ENCODE measurements at places on chromosomes 1 and 21. TPM values are rescaled to one million over a fixed set of nuclear protein-coding genes. Genes with fewer than 3 reads are reported as not detected.

Gene KCNJ9
- polyA plus RNA-seq, result not detected

Gene CD101
- polyA plus RNA-seq, result 0.29 TPM

Gene SPRR1B
- not detected for polyA plus RNA-seq

Gene NAV1
- 1.1 TPM for polyA plus RNA-seq

Gene CRNN
- 0.22 TPM for polyA plus RNA-seq

Gene DCST1
- not detected for polyA plus RNA-seq

Gene GPR153
- 2.2 TPM for polyA plus RNA-seq

Gene BNIPL
- polyA plus RNA-seq, result 0.15 TPM

Gene NEGR1
- 0.12 TPM for polyA plus RNA-seq

Gene IL10
- 0.63 TPM for polyA plus RNA-seq

Gene KIRREL1
- polyA plus RNA-seq, result 0.82 TPM

Gene SIM2
- polyA plus RNA-seq, result 0.19 TPM

Gene DNASE2B
- not detected for polyA plus RNA-seq

Gene TNFRSF14
- 29.2 TPM for polyA plus RNA-seq

Gene ERICH3
- 0.05 TPM for polyA plus RNA-seq

Gene TSEN15
- polyA plus RNA-seq, result 9.1 TPM

Gene VANGL1
- 2.8 TPM for polyA plus RNA-seq

Gene BACE2
- 1.7 TPM for polyA plus RNA-seq

Gene AVPR1B
- not detected for polyA plus RNA-seq

Gene S100A2
- polyA plus RNA-seq, result 0.22 TPM

Gene SLC35E2B
- 11.1 TPM for polyA plus RNA-seq

Gene RHD
- polyA plus RNA-seq, result 0.31 TPM

Gene IGSF21
- polyA plus RNA-seq, result 0.68 TPM

Gene AKR1A1
- 195 TPM for polyA plus RNA-seq

Gene SLC19A2
- polyA plus RNA-seq, result 5.3 TPM
